ENCODE measurements at places on chromosomes 11 and 22.
A peak's percentile ranks its signal among the peaks of the same experiment; 100 is the strongest.

DNA sequence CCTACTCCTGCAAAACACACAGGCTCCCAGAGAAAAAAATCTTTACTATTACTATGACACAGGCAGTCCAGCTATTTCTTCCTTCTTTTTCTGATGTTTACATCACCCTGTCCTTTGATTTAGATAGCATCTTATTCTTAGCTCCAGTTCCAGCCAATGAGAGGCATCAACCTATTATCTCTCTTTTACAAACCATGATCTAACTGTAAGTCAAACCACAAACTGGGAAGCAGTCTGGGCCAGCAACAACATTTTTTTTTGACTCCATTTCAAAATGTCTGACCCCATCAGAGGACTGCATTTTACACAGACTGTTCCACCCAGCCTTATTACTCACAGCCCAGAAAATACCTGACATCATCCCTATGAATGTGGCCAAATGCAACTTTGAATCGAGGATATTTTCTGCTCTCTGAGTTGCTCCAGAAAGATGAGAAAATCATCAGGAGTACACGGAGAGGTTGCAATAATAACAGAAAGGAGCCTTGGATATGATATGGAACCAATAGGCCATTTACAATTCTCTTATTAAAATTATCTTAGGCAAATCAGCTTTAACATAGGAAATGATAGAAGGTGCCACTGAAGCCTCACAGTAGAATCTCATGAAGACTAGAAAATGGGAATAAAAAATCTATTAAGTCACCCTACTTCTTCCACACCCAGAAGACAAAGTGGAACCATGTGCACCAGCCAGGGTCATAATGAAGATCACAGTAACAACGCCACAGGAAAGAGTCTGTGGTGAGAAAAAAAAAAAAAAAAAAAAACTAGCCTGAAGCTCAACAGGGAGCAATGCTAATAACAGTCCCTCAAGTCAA lies 21.2 kb downstream of the TBRG1 start:
- no peaks in the 10 kb centered on the region for H3K36me3 ChIP-seq
- H3K27ac ChIP-seq: no peak overlapping the region
- H3K4me3 ChIP-seq: no peak overlapping the region

- no peaks in the 10 kb centered on the region for H3K27me3 ChIP-seq
- H3K4me3 ChIP-seq: no peak overlapping the region
- no peak for DNase-seq
- H3K27ac ChIP-seq: no peak overlapping the region
- no peaks in the 10 kb centered on the region for H3K36me3 ChIP-seq
Measured at GRCh38 chr22:26921726-26922125, 264.3 kb downstream of the MIAT start.

DNA sequence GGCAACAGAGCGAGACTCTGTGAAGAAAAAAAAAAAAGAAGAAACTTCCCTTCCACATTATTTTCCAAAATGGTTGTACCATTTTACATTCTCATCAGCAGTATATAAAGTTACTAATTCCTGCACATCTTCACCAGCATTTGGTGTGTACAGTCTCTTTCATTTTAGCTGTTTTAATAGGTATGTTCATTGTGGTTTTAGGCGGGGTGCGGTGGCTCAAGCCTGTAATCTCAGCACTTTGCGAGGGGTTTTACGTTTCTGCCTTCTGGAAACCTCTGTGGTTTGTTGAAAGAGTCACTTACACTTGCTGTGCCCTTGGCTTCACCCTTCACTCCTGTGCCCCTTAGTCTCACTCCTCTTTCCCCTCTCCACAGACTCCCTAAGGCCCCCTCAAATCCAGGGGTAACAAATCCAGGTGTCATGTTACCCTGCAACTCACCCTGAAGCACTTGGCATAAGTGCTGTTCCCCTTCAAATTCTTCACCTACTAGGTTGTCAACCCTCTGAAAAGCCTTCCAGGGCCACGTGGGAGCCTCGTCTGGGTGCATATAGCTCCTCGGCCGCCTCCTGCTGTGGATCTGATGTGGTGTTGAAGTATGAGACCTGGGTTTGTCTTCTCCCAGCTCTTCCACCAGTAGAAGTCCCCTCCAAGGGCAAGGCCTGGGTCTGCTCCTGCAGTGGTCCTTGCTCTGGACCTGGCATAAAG lies 20.8 kb downstream of the TOB2 start:
- no peaks in the 10 kb centered on the region for H3K4me1 ChIP-seq
- no peak for DNase-seq
- no peak overlapping the region for H3K27ac ChIP-seq

DNA sequence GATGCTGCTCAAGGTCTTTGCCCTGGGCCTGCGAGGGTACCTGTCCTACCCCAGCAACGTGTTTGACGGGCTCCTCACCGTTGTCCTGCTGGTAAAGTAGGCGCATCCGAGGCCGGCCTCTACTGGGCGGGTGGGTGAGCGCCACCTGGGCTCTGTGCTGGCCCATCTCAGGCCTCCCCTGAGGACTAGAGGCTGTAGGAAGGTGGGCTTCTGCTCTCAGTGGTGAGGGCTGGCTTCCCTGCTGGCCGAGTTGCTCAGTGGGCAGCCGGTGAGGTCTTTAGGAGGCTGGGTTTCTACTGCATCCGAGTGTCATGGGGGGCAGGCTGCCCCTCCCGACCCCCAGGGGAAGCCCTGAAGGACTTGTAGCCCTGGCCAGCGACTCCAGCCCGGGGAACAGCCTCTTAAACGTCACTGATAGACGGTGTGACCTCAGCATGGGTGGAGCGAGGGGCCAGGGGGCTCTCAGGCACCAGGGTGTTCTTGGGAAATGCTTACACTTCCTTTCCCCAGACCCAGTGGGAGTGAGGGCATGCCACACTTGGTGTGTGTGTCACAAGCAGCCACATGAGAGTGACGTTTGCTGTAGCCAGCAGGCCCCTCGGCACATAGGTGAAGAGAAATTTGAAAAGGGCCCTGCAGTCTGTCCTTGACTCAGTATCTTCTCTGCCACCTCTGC lies 30.3 kb downstream of the TPCN2 start:
- no peaks in the 10 kb centered on the region for H3K27me3 ChIP-seq
- H3K27ac ChIP-seq: no peak overlapping the region
- DNase-seq: no peak
- H3K4me3 ChIP-seq: no peak overlapping the region
- H3K4me1 ChIP-seq: no peaks in the 10 kb centered on the region

DNA sequence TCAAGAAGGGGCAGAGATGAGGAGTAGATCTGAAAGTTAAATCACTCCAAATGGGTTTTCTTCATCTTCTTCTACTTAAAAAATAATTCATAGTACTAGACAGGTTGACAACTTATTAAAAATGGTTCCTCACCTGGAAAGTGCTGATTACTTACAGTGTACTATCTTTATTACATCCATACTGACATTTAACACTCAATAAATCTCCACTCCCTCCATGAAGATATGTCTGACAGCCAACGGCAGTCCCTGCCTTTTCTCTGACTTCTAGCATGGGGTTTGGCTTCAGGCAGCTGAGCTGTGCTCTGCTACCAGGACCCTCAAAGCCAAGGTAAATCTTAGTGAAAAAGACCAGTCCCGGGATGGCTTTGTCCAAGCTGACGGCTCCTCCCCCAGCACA lies 133.4 kb upstream of the CSNK2A3 start:
- H3K36me3 ChIP-seq: no peaks in the 10 kb centered on the region
- no peaks in the 10 kb centered on the region for H3K27me3 ChIP-seq
- H3K4me3 ChIP-seq: no peak overlapping the region
- DNase-seq: no peak

GRCh38 chr22:29133603-29134133 lies 60.8 kb downstream of the KREMEN1 start:
- H3K4me1 ChIP-seq: no peaks in the 10 kb centered on the region
- H3K4me3 ChIP-seq: no peak overlapping the region
- no peaks in the 10 kb centered on the region for H3K27me3 ChIP-seq
- no peaks in the 10 kb centered on the region for H3K36me3 ChIP-seq
- DNase-seq: no peak
- H3K27ac ChIP-seq: no peak overlapping the region

DNA sequence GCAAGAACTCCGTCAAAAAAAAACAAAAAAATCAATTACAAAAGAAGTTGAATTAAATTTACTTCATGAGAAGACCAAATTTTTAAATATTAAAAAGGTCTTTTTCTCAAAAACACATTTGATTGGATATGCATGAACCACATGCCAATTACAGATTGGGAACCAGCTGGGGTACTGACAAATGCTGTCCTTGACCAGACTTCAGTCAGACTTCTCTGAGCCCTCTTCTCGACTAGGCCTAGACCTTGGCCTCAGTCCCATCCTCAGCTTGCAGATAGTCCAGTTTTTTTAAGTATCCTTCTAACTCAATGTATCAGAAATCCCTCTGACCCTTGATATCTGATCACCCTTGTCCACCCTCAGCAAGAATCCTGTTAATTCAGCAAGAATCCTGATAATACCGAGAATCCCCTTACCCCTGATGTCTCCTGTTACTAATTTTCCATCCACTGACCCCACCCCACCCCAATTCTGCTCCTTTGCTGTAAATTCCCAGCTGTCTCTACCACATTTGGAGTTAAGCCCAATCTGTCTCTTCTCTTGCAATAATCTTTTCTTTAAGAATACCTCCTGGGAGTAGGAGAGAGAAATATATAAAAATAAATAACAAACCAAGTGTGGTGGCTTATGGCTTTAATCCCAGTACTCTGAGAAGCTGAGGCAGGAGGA lies 30.9 kb downstream of the OR4D9 start:
- H3K4me3 ChIP-seq: no peak overlapping the region
- no peak overlapping the region for H3K27ac ChIP-seq
- H3K4me1 ChIP-seq: no peaks in the 10 kb centered on the region
- no peaks in the 10 kb centered on the region for H3K27me3 ChIP-seq
- no peak for DNase-seq
- no peaks in the 10 kb centered on the region for H3K36me3 ChIP-seq

- H3K27me3 ChIP-seq: no peaks in the 10 kb centered on the region
- no peak overlapping the region for H3K27ac ChIP-seq
- no peaks in the 10 kb centered on the region for H3K4me1 ChIP-seq
- no peak overlapping the region for H3K4me3 ChIP-seq
- DNase-seq: no peak
Measured at GRCh38 chr11:106101819-106102218, 24.4 kb downstream of the AASDHPPT start.

DNA sequence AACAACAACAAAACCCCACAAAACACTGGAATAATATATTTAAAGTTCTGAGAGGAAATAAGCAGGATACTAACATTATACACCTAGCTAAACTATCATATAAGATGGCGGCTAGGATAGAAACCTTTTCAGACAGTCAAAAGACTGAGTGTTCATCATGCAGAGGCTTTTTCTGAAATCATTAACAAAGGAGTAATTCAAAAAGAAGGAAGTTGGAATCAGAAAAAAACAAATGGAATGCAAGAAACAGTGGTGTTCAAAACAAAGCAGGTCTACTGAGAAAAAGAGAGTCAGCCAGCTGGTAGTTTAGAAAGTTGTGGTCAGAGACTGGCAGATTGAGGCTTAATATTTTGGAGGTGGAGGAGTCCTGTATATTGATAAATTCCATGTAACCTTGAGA lies 30.1 kb upstream of the ZBTB44 start:
- no peaks in the 10 kb centered on the region for H3K4me1 ChIP-seq
- H3K27me3 ChIP-seq: no peaks in the 10 kb centered on the region
- no peak overlapping the region for H3K4me3 ChIP-seq
- DNase-seq: no peak
- no peaks in the 10 kb centered on the region for H3K36me3 ChIP-seq

- peaks cover 18% of the 10 kb centered on the region for H3K36me3 ChIP-seq
- peak within 1 kb of the TSS; percentile 59 for H3K27ac ChIP-seq
- H3K27me3 ChIP-seq: no peaks in the 10 kb centered on the region
- peaks cover 17% of the 10 kb centered on the region for H3K4me1 ChIP-seq
- peak within 1 kb of the TSS; percentile 77 for H3K4me3 ChIP-seq
- peak; percentile 85 for DNase-seq
Measured at GRCh38 chr22:31139866-31140716, at the start of gene PLA2G3. Gene PLA2G3 (minus strand): TSS chr22:31140508. CDS start chr22:31140354, 154 bp downstream.

- no peak overlapping the region for H3K27ac ChIP-seq
- DNase-seq: no peak
- H3K4me1 ChIP-seq: no peaks in the 10 kb centered on the region
- no peaks in the 10 kb centered on the region for H3K27me3 ChIP-seq
- H3K36me3 ChIP-seq: 0 out of 2 replicates have a peak, but pooled peaks cover 1% of the 10 kb centered on the region
Measured at GRCh38 chr22:24169439-24170058, 11.7 kb upstream of the SUSD2 start.
